GM03348 (cell line): ENCODE measurements at places on chromosomes 5 and 9.

DNA sequence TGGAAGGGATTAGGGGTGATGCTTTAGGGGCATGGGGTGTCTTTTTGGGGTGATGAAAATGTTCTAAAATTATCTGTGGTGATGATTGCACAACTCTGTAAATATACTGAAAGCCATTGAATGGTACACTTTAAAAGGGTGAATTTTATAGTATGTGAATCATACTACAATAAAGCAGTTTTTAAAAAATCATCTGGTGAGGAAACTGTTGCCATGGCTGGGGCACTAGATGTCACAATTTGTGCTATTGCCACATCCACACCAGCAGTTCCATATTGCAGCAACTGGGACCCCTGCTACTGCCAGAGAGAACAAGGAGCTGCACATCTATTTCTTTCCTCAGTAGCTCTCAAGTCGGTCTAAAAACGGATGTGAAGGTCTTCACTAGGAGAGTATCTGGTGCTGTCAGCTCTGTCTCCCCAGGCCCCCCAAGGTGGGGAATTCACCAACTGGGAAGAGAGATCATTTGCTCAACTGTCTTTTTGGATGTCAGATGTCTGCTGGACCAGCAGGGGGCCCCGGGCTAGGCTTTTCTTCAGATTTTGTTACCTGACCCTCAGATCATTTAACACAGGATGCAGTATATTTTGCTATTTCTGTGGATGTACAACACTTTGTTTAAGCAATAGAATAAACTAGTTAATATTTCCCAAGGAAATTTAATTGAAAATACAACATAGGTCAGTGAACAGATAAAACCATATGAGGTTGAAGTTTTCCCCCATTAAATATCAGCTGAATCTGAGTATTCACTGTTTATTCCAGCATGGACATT, 13.2 kb downstream of the CMYA5 start:
- peak; percentile 62 for DNase-seq

- DNase-seq, result peak; percentile 20
These were observed 48.2 kb downstream of the EQTN start for GRCh38 chr9:27248702-27249101.

DNA sequence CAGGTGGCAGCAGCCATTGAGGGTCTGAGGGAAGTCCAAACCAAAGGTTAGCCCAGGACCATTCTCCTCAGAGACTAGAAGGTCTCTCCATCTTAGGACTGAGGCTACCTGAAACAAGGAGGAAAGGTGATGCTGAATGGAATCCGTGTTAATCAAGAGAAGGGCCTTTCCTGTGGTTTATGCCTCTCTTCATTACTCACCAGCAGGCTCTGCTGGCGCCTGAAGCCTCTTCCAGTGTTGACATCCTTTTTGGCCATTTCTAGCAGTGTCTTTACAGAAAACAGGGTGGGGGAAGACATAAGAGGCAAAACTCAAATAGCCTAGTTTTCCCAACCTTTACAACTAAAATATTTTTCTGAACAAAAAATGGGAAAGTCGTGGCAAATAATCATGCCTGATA, 98.0 kb downstream of the ENC1 start:
- peak; percentile 40 for DNase-seq

DNA sequence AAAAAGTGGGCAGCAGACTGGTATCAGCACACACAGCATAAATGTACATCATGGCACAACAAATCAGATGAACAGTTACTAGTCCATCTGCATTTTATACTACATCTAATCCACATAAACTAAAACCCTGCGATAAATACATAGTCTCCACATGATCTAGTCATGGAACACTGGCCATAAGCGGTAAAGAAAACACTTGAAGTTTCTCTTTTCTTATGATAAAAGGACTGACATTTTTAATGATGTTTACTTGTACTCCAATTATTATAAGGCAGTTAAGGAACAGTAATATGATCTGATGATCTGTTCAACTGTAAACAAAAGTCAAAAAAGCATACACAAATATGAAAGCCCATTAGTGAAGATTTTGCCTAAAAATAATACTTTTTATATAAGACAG, 112.5 kb downstream of the MPDZ start:
- DNase-seq, result no peak

DNA sequence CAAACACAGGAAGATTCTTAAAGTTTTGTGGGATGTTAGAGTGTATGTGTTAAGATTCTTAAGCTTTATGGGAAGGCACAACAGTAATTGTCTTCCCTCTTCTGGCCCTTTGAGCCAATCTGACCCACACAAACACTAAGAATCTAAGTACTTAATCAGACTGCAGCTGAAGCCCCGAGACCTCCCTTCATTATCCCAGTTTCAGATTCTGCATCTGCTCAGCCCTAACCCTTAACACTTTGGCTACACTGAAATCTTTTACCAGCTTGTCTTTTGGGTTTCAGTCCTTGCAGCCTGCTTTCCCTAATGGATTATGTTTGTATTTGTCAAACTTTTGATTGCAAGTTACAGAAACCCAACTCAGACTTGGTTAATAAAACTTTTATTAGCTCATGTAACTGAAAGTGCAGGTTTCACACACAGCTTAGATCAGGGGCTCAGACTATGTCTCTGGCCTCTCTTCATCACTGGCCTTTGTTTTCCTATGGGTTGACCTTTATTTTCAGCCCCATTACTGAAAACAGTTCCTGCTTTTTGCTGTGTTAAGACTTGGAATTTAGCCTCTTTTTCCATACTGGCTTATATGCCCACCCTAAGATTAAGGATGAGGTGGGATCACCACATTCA, 71.5 kb downstream of the COX7C start:
- DNase-seq, result no peak

DNA sequence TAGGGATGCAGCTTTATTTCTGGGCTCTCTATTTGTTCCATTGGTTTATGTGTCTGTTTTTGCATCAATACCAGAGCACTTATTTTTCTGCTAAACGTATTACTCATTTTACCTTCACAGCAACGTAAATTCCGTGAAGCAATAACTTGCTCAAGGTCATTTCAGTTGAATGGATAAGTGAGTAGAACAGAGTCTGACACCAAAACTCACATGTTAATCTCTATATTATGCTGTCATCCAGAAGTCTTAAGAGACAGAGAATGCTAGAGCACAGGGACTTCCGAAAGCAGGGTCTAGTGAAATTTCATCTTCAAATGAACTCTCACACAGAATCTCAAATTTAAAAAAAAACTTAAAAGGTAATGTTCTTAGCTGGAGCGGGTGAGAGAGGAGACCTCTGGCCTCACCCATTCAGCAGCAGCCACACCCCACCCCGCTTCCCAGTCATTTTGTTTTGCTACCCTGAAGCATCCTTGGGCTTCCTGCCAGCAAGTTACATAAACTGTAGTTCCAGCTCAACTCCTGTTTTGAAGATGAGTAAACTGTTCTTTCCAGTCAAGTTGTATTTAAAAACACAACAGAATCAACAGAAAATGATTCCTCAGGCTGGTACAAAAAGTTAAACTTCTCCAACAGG, 69.3 kb downstream of the TRIM36 start:
- peak; percentile 13 for DNase-seq

GRCh38 chr9:113632776-113633590, 169.5 kb downstream of the RGS3 start:
- no peak for DNase-seq

DNA sequence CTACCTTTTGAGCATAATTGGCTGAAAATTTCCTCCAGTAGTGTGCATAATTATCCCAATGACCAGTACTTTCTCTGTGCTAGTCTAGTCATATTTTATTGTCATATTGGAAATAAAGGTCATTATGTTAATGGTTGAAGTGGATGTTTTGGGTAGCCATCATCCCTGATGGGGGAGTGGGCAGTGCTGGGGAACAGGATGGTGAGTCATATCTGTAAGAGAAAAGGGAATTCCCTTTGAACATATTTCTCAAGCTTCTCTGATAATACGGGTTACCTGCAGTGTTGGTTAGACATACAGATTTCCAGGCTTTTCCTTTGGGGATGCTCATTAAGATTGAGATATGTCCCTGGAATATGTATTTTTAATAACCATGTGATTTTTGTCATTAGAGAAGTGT, 33.3 kb upstream of the SPATA31D4 start:
- DNase-seq, result no peak

- peak; percentile 46 for DNase-seq
These were observed 453 bp downstream of the CPEB4 start for GRCh38 chr5:173888473-173889131.

DNA sequence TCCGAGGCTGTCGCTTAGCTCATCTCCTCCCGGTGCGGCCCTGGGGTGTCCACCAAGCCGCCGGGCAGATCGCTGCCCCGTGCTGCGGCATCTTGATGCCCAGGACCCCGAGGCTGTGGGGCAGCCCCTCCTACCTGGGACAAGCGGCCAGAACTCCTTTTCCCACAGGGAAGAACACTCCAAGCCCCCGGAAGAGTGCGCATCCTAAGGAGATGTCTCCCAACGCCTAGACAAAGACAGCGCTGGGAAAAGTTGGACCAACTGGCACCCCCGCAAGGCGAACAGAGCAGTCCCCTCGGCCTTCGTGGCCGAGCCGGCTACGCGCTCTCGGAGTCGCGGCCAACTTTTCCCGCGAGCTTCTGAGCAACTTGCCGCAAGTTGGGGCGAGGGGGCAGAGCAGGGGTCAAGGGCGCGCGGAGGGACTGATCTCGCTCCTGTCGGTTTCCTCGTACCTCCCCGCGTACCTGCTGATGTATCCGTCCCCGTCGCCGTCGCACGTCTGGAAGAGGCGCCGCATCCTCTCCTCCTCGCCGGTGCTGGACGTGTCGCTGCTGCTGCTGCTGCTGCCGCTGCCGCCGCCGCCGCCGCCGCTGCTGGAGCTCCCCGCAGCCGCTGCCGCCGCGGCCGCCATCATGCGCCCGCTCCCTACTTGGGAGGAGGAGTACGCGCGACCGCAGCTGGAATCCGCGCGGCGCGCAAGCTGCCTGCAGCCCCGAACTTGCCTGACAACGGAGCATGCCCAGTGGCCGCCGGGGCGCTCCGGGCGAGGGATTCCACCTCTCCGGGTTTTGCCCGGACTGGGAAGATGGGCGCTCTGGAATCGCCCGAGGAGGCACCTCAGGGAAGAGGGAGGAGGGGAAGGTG, at the start of gene MCC:
Gene MCC, minus strand, starts transcription at position 673 of the 864 bp plus-strand sequence.
- peak; percentile 97 for DNase-seq

DNA sequence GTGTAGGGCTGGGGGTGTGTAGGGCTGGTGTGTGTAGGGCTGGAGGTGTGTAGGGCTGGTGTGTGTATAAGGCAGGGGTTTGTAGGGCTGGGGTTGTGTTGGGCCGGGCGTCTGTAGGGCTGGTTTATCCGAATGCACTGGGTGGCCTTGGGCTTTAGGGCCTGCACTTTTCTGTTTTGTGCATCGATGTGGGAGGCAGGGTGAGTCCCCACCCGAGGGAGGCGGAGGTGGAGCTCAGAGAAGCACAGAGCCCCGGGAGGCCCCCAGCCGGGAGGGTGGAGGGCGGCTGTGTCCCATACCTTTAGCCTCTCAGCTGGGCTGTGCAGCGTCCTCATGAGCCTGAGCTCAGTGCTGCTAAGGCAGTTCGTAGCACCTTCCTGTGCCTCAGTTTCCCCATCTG, 13.5 kb downstream of the COL5A1 start:
- no peak for DNase-seq

- DNase-seq, result no peak
These were observed 109.6 kb downstream of the ATP10B start for GRCh38 chr5:160742446-160742845.

- no peak for DNase-seq
These were observed 9.3 kb downstream of the HIGD2A start for GRCh38 chr5:176397736-176398420.

DNA sequence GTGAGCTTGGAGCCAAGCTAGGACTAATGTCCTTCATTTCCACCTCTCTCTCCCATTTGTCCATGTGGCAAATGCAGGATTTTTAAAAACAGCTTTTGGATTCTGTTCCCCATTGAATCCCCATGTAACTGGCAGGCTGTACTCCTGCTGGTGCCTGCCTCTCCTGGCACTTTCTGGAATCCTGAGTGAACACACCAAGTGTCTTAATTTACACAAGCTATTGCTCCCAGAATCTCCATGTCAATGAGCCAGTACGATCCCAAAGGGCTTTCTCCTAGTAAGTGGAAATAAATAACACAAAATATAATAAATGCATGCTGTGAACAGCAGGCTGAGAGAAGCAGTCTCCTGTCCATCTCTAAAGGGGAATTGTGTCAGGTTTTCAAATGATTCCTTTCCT, 88.4 kb upstream of the WWC1 start:
- no peak for DNase-seq

DNA sequence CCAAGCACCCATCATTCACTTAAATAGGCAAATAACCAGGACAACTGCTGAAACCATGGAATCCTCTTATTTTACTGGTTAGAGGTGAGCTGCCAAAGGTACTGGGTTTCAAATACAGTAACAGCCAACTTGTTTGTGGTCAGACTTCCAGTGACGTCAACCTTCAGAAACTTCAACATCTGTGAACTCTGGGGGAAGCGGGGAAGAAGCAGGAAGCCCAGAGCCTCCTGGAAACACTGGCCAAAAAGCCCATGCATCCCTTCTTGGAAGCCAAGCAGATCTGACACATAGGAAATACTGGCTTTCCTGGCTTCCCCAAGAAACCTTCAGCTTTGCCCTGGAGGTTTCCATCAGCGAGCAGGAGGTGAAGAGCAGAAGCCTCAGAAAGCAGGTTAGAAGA, 4.9 kb upstream of the FRRS1L start:
- no peak for DNase-seq

GRCh38 chr5:76399268-76399667, 3.8 kb upstream of the IQGAP2 start:
- DNase-seq, result no peak

GRCh38 chr5:158822099-158822498, 277.6 kb downstream of the EBF1 start:
- no peak for DNase-seq

- DNase-seq, result peak; percentile 92
These were observed 5.0 kb upstream of the IRX2 start for GRCh38 chr5:2756211-2757152.

GRCh38 chr5:1960595-1961303, 78.0 kb upstream of the IRX4 start:
- DNase-seq, result no peak

DNA sequence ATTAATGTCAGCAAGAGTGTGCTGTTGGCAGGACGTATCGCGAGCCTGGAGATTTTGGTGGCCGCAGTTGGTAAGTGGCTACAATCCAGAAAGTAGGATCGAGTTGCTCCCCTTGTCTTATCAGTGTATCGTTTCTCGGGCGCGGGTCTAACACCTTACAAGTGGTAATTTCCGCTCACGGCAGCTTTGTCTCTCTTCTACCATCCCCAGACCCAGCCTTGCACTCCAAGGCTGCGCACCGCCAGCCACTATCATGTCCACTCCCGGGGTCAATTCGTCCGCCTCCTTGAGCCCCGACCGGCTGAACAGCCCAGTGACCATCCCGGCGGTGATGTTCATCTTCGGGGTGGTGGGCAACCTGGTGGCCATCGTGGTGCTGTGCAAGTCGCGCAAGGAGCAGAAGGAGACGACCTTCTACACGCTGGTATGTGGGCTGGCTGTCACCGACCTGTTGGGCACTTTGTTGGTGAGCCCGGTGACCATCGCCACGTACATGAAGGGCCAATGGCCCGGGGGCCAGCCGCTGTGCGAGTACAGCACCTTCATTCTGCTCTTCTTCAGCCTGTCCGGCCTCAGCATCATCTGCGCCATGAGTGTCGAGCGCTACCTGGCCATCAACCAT, 1.1 kb downstream of the PTGER4 start:
- DNase-seq, result no peak

GRCh38 chr9:87643778-87644570, 81.9 kb upstream of the CTSL start:
- DNase-seq, result no peak

- no peak for DNase-seq
These were observed 70.1 kb downstream of the NDFIP1 start for GRCh38 chr5:142178651-142179050.
